ENCODE measurements at places on chromosomes 16 and 17.

GRCh38 chr17:28648698-28649097 is 3.7 kb upstream of the BLTP2 start:
- no peak for DNase-seq

GRCh38 chr17:44672479-44673093 is 16.3 kb downstream of the MEIOC start:
- DNase-seq = no peak

DNA sequence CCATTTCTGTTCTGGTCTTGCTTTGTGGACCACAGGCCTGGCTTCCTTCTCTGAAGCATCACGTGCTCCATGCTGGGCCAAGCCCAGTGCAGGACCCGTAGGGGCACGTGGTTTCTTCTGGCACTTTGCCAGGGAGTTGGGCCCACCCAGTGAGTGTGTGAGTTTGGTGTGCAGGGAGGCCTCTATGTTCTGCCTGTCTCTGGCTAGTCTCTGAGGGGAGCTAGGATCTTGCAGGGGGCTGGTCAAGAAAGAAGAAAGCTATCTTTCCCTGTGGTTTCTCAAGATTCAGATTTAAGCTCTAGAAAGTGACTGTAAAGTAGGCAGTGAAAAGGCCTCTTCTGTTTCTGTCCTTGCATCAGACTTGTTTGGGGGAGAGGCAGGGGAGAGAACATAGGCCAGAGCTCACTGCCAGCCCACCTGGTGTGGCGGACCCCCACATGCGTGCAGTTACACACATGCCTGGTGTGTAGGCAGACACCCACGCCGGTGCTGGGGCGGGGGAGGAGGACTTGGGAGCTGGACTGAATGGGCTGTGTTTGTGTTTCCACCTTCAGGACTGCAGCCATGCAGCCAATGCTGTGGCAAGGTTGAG is 11.8 kb downstream of the LASP1 start:
- no peak for DNase-seq

DNA sequence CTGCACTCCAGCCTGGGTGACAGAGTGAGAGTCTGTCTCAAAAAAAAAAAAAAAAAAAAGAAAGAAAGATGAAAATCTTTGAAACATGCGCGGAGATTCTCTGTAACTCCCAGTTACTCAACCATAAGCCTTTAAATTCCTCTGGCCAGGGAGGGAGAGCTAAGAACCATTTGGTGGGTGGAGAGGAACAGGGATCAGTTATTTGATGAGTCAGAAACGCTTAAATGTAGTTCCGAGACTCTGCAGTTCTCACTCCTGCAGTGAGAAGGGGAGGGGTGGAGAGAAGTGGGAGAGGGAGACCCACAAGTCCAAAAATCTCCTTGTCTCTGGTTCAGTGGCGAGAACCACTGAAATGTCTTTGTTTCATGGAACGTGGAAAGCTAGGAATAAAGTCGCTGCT is 266.7 kb downstream of the SOX9 start:
- no peak for DNase-seq

GRCh38 chr17:17911001-17911613 is 61.1 kb downstream of the TOM1L2 start:
- DNase-seq = no peak

GRCh38 chr17:30375661-30376060 is 3.1 kb upstream of the CPD start:
- DNase-seq = no peak
